Suppressor macrophage treated with lipopolysaccharide for 1 hour (primary cell): ENCODE measurements at places on chromosomes 7 and 10.

DNA sequence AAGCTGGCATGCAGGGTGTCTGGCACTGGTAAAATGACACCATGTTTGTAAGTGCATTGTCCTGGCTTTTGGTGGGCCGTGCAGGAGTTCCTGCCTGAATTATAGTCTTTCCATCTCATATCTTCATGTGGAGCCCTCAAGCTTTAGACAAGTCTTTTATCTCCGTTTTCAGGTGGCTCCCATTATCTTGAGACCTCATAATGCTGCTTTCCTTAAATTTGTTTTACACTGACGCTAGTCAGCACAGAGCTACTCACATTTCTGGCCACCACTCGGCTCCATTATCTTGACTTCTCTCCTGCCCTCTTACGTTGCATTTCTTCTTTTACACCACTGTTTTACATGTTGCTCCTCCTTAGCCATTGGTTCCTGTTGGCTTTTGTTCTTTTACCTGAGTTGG lies 37.2 kb downstream of the LRRC4 start:
- no peak for DNase-seq

DNA sequence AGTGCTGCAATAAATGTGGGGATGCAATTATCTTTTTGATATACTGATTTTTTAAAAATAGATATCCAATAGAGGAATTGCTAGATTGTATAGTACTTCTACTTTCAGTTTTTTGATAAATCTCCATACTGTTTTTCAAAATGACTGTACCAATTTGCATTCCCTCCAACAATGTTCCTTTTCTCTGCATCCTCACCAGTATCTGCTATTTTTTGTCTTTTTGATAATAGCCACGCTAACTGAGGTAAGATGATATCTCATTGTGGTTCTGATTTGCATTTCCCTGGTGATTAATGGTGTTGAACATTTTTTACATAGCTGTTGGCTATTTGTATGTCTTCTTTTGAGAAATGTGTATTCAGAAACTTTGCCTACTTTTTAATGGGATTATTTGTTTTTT lies 217.7 kb upstream of the MTPN start:
- no peak for DNase-seq

- no peak for DNase-seq
Observed at GRCh38 chr7:103996639-103997038, 7.2 kb upstream of the RELN start.

GRCh38 chr7:107480932-107481331 lies 11.1 kb downstream of the GPR22 start:
- no peak for DNase-seq

GRCh38 chr7:157009778-157010587 lies 480 bp downstream of the MNX1 start:
- no peak for DNase-seq

- no peak for DNase-seq
Observed at GRCh38 chr10:83153714-83154113, 985.6 kb upstream of the GHITM start.

- DNase-seq, result no peak
Observed at GRCh38 chr7:91306266-91306665, 42.0 kb downstream of the FZD1 start.

- no peak for DNase-seq
Observed at GRCh38 chr7:96327429-96327828, 5.5 kb upstream of the SLC25A13 start.

- DNase-seq, result peak; percentile 59
Observed at GRCh38 chr10:17022896-17023295, 106.7 kb downstream of the CUBN start.

DNA sequence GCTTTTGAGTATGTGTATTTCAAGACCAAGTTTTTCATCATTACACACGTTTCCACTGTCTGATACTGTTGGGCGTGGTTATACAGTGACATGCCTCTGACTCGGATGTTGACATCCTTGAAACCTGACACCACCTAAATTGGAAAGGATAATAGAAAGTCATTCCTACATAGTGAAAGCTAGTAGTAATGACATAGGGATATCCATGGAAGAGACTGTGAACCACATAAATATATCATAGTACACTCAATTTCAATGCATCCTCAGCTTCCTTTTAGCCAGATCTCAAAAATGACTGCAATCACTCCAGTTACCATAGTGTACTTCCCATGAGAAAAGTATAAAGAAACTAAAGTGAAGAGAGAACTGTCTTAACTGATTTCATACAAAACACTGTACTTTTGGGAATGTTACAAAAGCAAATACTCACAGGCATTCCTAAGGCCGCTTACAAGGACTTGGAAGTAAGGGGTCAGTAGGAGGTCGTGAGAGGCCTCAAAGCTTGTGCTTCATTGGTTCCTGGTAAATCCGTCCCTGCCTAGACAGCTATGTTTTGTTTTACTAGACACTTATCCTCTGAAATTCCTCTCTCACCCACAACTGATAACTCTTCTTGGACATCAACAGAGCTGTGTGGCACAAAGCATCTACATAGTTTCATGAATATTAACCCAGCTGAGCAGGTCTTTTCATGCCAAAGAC lies 71.8 kb upstream of the VWDE start:
- no peak for DNase-seq

- DNase-seq, result no peak
Observed at GRCh38 chr7:124908259-124908658, 21.4 kb downstream of the POT1 start.

DNA sequence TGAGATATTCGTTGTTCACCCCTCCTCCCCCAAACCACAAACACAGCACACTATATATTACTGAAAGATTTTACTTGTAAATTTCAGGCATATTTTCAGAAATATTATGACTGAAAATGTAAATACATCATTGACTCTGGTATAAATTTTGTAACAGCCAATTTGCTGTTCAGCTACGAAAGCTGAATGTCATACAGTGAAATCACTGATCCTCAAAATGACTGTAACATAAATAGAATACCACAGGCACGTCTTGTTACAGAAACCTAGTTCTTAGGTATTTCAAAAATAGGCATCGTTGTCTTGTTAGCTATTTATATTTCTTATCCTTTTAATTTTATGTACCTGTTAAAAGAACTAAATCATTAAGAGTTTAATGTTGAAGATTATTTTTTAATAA lies 15.1 kb downstream of the TRUB1 start:
- DNase-seq, result no peak

GRCh38 chr10:88042160-88043100 lies 179.0 kb downstream of the PTEN start:
- peak; percentile 69 for DNase-seq

DNA sequence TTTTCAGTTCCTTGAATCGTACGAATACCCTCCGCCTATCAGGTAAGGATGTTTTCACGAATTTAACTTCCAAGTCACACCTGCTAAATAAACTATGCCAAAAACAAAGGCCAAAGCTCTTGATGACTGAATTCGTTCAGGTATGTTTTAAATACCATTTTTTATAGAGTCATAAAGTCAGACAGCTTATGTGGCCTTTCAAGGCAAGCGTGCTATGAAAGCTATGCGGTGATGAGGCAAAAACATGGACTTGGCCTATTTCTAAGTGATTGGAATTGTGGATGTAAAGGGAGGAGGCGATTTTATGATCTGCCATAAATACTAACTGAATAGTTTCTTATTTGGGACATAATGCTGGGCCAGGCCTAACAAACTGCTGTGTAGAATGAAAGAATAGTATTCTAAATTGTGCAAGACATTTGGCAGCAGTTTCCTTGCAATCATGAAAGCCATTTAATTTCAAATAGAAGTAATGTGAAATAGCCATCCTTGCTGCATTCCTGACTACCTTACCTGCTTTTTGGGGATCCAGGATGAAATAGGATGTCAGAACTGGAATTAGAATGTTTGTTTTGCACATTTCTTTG lies 14.0 kb downstream of the SLC39A12 start:
- DNase-seq, result no peak

DNA sequence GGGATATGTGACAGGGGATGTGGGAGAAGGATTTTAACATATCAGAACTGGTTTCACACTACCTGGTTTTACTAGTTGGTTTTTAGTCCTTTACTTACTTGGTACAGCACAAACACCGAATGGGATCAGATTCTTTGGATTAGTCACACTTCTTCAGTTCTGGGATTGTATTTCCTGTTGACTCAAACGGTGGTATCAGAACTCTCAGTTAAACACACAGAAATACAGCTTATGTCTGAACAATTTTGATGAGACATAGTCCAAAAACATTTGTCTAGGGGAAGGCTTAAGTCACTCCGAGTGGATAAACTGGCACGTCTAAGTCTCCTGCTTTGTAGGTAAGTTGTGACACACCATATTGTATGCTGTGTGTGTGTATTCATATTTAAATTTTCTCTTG lies 480.5 kb downstream of the PHTF2 start:
- no peak for DNase-seq
